ENCODE measurements at places on chromosomes 7 and 10.

GRCh38 chr7:137879357-137880158 is 32.8 kb upstream of the DGKI start:
- no peak for DNase-seq

DNA sequence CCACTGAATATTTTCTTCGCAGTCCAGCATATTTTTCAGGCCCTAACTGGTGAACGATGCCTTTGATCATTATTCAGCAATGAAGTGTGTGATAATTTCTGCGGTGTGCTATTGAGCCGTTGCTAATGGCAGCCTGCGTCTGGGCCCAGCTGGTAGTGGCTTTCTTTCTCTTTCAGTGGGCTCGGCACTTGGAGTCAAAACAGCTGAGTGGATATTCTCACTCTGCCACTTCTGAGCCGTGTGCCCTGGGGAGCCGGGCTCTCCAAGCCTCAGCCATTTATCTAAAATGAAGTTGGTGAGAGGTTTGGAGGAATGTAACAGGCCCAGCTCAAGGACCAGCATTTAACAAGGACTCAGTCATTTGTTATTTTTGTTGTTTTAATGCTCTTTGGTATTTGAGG is 87.5 kb upstream of the IFRD1 start:
- DNase-seq, result peak; percentile 65

DNA sequence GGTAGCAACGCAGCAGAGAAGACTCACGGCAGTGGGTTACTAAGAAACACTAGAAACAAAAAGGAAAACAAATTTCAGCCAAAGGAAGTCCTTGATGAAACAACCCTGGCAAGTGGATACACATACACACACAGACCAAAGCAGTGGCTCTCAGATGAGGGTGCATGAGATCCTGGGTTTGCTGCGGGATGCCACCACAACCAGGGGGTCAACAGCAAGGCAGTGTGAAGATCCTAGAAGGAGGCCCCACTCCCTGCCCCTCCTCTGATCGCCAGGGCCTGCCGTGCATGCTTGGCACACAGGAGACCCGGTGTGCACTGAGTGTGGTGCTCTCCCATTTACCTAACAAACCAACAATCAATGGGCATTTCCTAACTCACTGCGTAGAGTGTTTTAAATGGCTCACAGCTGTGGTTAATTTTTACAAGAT is 252.3 kb upstream of the KLF14 start:
- DNase-seq, result no peak

- no peak for DNase-seq
Measured at GRCh38 chr7:151859111-151859947, 17.6 kb downstream of the PRKAG2 start.

DNA sequence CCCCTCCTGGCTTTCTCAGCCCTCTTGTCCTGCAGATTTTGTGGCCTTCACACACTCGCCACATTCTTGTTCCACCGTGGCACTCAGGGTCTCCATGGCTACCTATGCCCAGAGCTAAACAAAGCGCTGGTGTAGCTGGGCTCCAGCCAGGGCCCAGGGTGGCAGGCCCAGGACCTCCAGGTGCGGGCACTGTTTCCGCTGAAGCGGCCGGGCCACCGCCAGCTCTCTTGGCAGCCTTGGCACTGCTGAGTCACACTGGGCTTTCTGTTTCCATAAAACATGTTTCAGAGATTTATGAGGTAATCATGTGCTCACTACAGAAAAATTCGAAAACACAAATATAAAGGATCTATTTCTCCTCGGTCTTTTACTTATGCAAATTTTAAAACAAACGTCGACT is 51.3 kb downstream of the AOC1 start:
- peak; percentile 5 for DNase-seq

- no peak for DNase-seq
Measured at GRCh38 chr10:96708456-96708855, 11.9 kb downstream of the PIK3AP1 start.

DNA sequence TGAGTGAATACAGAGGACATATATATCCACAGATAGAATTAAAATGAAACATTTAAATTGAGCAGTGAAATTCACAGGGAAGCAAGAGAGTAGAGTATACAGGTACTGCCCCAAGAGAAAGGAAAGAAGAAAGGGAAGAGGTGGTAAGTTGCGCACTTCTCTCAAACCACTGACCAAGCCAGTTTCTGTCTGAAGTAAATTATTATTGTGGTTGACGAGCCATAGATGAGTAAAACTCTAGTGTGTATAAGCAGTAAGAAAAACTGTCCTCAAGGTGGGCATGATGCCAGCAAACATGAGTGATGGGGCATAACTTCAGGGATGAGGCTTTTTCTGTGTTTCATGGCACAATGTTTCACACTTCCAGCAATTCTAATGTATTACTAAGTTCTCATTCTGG is 4.4 kb upstream of the BET1 start:
- DNase-seq, result no peak

- DNase-seq, result no peak
Measured at GRCh38 chr10:97183314-97183713, 2.4 kb downstream of the SLIT1 start.

GRCh38 chr10:13515467-13515866 is 13.3 kb downstream of the BEND7 start:
- DNase-seq, result no peak

DNA sequence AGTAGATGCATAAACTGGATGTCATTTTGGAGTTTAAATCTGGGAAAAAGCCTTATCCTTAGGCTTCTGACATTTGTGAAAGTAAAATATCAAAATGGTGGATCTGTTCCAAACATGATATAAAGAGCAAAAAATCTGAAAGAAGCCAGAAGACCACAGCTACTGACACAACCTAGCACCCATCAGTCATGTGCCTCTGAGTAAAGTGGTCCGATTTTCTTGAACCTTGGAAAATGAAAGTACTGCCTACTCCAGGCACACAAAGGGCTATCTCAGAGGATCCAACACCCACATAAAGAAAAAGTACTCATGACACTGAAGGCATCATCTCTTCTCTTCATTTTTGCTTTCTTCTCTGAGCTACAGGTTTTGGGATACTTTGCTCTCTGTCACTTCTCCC is 150.7 kb downstream of the KMT2E start:
- no peak for DNase-seq

DNA sequence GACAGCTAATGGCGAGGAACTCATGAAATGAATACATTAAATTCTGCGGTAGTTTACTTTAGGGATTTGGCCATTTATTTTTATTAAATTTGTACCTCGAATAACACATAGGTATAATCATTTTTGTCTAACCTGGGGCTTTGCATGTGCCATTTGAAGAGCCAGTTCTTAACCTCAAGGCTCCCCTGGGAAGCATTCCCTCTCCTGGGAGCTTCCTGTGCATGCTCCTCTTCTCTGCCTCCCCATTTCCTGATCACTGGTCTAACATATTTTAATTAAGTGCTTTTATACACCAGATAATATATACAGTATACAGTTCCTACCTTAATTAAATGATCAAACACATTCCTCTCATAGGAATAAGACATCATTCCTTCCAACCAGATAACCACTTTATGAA is 183.9 kb upstream of the FZD1 start:
- no peak for DNase-seq

DNA sequence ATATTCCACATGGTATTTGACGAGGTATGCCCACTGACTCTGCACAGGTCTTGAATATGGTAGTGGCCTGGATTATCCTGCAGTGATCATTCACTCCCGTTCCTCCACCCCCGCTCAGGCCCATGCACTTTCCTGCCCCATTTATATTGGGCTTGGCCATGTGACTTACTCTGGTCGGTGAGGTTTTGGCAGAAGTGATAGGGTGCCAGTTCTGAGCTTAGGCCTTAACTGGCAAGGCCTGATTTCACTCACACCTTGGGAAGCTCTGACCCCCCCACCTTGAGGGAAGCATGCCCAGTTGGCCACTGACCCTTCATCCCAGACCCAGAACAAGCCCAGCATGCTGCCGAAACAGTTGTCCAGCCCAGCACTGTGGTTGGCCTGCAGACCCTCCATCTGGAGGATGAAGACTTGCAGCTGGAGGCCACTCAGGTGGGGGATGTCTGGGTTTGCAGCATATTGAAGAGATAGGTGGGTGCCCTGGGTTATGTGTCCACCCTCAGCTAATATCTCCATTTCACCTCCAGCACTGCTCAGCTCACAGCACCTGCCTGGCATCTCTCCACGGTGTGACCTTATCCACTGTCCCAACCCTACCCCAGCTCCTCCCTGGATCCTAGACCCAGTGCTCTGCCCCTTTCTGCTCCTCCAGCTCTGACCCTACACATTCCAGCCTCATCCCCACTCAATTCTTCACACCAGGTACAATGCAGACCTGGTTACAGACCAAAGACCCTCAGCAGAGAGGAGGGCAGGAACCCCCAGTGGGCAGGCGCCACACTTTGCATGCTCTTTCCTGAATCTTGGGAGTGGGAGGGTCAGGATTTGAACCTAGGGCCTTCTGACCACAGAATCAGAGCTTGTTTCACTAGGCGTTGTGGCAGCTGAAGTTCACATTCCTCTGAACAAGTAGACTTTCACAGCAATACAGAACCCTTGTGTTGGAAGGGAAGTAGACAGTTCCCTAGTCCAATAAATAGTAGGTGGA is 138.1 kb upstream of the CHST15 start:
- no peak for DNase-seq

- DNase-seq, result no peak
Measured at GRCh38 chr7:38465956-38466355, 165.2 kb downstream of the AMPH start.

DNA sequence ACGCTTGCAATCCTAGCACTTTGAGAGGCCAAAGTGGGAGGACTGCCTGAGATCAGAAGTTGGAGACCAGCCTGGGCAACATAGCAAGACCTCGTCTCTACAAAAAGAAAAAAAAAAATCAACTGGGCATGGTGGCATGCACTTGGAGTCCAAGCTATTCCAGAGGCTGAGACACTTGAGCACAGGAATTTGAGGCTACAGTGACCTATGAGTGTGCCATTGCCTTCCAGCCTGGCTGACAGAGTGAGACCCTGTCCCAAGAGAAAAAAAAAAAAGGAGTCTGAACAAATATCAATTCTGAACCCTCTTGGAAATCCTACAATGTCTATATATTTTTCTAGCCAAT is 126.8 kb upstream of the NRP1 start:
- no peak for DNase-seq

- no peak for DNase-seq
Measured at GRCh38 chr7:20785157-20786048, 1.3 kb downstream of the SP8 start.

DNA sequence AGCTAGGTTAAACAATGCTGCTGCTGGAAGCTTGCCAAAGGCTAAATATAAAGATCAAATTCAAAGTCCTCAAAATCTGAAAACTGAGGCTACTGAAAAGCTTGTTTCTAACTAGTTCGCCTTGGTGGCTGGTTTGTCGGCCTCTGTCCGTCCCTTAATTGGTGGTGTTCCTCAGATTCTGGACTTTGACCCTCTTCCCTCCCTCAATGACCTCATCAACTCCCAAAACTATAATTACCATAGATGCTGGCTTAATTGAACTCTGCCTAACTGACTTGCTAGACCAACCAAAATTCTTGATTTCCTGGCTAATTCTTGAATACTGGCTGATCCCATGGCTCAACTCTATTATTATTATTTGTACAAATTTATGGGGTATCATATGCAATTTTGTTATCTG is 15.6 kb downstream of the ARHGAP21 start:
- DNase-seq, result no peak

GRCh38 chr7:103630318-103630717 is 184.3 kb upstream of the SLC26A5 start:
- DNase-seq, result no peak

DNA sequence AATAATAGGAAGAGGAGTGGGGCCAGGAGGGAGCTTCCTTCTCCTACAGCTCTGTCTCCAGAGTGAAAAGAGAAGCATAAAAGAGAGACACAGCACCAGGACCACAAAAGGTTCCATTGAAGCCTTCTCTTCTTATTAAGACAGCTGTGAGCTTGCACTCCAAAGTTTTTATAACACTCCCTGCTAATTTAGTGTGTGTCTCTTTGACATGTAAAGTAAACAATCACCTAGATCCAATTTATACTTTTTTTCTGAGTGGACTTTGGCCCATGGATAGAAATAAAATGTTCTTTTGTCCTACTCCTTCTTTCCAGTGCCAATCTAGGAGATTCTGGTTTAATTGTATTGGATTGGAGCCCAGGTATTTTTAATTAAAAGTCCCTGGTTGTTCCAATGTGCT is at the start of gene CYP2C8:
Gene CYP2C8, minus strand, starts transcription at position 212 of the 400 bp plus-strand sequence. Its CDS starts 95 bp downstream, at position 117.
- no peak for DNase-seq
